NCI-H69 (cell line): ENCODE measurements at places on chromosomes 2 and 18.

- DNase-seq = no peak
Observed at GRCh38 chr18:50155406-50155805, 39.5 kb downstream of the MYO5B start.

DNA sequence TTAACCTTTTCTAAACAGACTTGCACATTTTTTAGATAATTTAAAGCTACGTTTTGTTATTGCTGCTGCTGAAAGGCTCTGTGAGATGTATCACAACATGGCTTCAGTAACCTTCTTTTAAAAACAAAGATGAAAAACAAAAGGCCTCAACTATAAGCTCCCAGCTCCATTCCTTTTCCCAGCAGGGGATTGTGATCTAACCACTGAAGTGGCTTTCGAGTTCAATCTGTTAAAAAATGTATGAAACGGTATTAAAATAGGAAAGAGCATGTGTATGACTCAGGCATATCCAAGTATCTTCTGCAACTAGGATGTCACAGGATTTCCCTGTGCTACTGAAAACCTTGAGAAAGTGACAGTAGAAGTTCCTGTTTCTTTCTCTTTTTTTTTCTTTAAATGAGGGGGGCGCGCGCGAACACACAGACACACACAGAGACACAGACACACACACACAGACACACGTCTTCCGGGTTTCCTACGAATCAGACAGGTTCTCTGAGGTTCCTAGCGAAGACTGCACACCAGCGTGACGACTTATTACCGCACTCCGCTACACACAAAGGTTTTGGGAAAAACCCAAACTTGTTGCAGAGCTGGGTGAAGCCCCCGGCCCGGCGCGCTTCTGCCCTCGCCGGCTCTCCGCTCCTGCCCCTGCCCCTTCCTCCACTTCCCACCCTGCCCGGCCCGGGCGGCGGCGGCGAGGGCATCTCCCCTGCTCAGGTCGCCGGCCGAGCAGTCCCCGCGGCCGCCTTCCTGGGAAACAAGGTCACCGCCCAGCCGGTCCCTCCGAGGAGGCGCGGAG is 86.8 kb downstream of the RBMS1 start:
- peak; percentile 24 for DNase-seq

- no peak for DNase-seq
Observed at GRCh38 chr2:8314063-8314462, 367.8 kb upstream of the ID2 start.

DNA sequence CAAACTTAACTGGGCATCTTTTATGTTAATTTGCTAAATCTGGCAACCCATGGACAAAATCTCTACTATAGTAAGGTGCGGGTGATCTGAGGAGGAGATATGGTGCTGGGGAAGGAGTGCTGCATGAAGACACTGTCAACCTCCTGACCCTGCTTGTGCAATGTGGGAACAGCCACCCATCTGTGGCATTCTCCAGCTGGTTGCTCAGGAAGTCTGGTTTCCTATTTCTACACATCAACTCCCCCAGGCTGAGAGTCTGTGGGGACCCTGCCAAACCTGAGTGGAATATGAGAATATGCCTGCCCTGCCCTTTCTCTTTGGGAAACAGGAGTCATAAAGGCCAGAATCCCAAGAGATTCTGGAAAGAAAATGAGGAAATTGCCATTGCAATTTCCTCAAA is 60.1 kb upstream of the PAX3 start:
- DNase-seq = no peak

GRCh38 chr2:142131010-142131669 is at the start of gene LRP1B:
LRP1B (minus strand) TSS chr2:142131016; CDS start chr2:142130729, 287 bp downstream.
- DNase-seq = peak; percentile 68

- no peak for DNase-seq
Observed at GRCh38 chr2:240412211-240412861, 23.1 kb upstream of the GPC1 start.

GRCh38 chr2:164073101-164074074 is 337.6 kb upstream of the FIGN start:
- DNase-seq = no peak

DNA sequence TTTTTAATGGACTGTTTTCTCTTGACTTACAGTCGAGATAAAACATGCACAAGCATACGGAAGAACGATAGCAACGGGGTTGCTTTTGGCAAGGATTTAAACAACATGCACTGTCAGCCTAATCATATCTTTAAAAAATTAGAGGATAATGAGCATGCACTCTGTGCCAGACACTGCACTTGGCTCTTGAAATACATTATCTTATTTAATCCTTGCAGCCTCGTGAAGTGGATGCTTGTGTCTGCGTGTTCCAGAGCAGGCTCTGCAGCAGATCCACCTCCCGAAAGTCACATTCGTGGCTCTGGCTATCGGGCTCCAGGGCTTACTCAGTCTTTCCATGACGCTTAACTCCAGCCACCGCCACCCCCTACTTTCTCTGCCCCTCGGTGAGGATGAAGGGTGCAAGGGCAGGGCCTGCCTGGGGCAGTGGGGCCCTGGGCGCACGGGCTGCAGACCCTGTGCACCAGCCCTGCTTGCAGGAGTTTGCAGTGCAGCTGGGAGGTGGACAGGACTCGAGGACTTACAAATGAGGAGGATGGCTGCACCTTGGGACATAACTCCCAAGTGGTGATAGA is 61.7 kb downstream of the ACKR3 start:
- no peak for DNase-seq

GRCh38 chr2:177165721-177166711 is 46.6 kb upstream of the HNRNPA3 start:
- peak; percentile 78 for DNase-seq

DNA sequence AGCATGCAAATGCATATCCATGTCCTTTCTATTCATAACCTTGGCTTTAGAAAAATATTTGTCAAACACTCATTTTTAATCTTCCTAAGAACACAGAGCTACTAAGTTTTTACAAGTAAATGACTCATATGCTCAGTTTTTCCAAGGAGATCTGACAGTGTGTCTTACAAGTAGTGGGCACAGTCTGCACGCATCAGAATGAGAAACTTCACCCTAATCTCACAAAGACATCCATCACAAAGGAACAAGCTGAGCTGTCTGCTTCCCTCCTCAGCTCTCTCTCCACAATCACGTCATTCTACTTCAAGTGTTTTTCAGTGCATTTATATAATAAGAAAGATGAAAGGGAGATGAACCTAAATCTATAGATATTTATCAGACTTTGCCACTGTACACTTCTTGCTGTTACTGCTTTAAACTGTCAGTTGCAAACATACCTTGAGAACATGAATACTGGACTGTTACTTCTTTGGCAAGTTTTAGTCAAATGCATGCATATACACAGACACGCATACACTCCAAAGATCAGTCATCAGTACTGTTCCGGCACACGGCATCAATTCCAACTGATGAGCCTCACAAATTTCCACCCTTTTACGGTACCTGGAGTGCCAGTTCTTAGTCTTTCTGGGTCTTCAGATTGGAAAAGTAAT is 75.7 kb downstream of the RBMS1 start:
- DNase-seq = no peak
